COR-L47 (cell line): ENCODE measurements at places on chromosomes 1 and 21.
A peak's percentile ranks its signal among the peaks of the same experiment; 100 is the strongest.

DNA sequence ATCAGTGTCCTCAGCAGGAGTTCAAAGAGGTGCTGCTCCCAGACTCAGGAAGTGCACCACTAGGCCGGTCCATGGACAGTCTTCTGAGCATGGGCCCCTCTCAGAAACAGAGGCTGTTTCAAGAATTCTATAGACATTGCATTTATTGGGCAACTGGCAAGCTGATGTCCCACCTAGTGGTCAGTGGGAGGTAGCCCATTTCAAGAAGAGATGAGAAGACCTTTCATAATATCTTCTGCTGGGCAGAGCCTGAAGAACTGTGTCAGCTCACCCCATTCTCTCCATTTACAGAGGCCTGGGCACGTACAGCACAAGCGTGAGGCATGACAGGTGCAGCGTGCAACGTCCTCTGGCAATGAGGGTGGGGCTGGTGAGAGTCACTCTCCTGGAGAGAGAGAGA is 216.0 kb downstream of the DYRK1A start:
- peak; percentile 41 for DNase-seq

- DNase-seq: no peak
These were observed 5.8 kb upstream of the LAMC2 start for GRCh38 chr1:183180218-183180617.

DNA sequence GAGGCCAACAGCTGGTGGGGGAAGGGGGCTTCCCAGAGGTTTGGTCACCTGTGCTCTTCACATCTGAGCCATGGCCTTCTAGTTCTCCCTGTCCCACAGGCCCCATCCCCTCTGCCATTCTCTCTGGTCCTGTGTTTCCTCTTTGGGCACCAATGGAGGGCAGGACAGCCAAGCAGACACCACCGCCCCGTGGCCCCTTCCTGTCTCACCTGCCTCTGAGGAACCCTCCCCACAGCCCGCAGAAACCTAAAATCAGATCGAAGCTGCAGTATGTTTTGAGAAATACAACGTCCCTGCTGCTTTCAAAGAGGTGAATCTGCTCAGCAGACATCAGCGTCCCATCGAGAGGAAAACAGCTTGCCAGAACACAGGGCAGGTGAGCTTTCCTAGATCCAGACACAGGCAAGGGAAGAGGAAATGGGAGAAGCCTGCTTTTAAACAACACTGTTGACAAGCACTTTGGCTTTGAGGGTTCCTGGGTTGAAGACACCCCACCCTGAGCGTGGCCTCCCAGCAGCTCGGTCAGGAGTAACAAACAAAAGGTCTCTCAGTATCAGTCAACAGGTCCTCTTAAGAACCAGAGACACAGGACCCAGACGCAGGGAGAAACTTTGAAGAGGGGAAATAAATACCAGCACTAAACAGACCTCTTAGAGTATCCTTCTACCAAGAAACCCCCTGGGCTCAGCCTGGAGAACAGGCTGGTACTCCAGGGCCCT is 2.3 kb downstream of the PANK4 start:
- DNase-seq: no peak

DNA sequence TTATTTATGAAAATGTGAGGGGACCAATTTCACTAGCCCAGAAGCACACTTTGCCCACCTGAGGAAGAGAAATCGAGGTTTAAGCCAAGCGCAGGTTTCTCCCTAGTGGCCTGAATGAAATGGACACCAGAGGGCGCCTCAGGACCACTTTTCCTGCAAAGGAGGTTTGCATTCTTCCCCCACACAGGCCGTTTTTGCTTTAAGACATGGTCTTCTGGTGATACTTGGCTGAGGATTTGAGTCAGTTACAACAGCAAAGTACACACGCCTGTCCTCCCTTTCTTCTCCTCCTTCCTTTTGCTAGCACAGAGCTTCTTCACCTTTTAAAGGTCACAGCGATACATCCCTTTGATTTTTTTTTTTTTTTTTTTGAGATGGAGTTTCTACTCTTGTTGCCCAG is 5.4 kb downstream of the PLA2G2E start:
- peak; percentile 77 for DNase-seq

GRCh38 chr1:94746635-94747525 is 73.3 kb upstream of the SLC44A3 start:
- DNase-seq: no peak

GRCh38 chr1:195934817-195935553 is 673.3 kb downstream of the KCNT2 start:
- peak; percentile 61 for DNase-seq

DNA sequence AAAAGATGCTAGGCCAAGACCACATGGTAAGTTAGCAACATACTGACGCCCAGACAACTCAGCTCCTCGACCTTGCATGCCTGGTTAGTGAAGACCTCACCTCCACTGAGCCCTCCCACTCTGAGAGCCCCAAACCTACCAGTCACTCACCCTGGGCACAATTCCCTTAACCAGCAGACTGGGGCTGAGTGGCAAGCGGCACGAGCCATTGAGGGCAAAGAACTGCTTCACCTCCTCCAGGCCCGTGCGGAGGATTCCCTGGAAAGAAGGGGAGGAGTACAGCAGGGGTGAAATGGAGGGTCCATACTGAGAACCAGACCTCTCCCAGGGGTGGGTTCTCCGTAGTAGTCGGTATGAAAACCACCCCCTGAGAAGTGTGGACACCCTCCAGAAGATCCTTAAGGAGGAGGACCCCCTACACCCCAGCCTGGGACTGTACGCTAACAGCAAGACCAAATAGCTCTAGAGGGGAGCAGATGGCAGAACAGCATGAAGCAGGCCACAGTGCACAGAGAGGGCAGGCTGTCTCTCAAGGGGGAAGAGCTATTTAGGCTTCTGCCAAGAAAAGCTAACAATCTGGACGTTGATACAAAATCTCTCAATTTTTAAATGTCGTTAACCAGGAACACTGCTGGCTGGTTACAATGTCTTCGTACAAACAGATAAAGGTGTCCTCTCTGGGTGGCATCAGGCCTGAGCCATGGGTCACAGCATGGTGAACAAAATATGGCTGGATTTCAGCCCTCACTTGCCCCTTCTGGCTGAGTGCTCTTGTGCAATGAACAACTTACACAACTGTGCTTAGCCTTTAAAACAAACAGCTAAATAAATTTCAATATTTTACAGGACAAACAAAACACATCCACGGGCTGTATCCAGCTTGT is 31.0 kb upstream of the PPP1R15B start:
- DNase-seq: no peak

- no peak for DNase-seq
These were observed 49.4 kb downstream of the WDR4 start for GRCh38 chr21:42829954-42830353.

GRCh38 chr1:35932941-35933340 is 2.0 kb downstream of the AGO3 start:
- DNase-seq: no peak

- no peak for DNase-seq
These were observed 20.4 kb downstream of the DPH5 start for GRCh38 chr1:101005183-101005582.

GRCh38 chr21:46091118-46091517 is 6.8 kb upstream of the COL6A2 start:
- DNase-seq: no peak

- no peak for DNase-seq
These were observed 77.6 kb downstream of the CLIC4 start for GRCh38 chr1:24822887-24823286.

DNA sequence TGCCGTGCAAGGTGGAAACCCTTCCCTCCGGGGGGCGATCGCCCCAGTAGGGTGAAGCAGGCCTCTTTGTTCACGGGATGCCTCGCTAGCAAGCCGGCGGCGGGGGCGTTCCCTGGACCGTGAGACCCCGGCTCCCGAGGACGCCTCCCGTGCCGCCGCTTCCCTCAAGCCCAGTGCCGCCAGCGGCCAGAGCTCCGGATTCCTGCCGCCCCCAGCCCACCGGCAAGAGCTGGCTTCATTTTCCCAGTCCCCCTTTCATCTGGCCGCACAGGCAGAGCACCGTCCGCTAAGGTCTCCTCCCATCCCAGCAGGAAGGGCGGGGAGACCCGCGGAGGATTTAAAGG is 16.3 kb downstream of the IER5 start:
- peak; percentile 76 for DNase-seq
